ENCODE measurements at places on chromosomes 1 and 21. TPM values are rescaled to one million over a fixed set of nuclear protein-coding genes. Genes with fewer than 3 reads are reported as not detected.

- H3K27me3 ChIP-seq: no peaks in the 10 kb centered on the region
- no peak overlapping the region for H3K4me3 ChIP-seq
- no peak for DNase-seq
- no peaks in the 10 kb centered on the region for H3K36me3 ChIP-seq
- peak overlapping the region; percentile 93 for H3K27ac ChIP-seq
These were observed 74.3 kb downstream of the MPZL1 start for GRCh38 chr1:167795810-167796740.

The LIN28A gene
- not detected for total RNA-seq

DNA sequence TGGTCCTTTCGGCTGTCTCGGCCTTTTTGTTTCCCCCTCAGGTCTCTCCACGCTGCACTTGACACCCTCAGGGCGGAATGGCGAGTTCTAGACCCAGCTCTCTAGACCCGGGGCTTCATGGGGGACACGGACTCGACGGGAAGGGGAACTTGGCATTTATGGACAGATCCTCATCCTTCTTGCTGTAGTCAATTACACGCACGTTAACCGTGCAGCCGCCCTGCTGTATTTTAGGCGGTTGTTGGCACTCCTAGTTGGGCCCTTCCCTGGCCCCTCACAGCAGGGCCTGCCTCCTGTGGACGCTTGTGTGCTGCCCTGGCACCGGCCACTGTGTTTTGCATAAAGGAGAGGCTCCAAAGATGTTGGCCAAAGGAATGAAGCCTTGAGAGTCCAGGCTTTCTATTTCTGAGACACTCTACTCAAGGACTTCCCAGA lies 558 bp upstream of the BTG3 start:
- H3K27ac ChIP-seq: peak overlapping the region; percentile 18
- H3K4me1 ChIP-seq: peaks cover 14% of the 10 kb centered on the region
- H3K36me3 ChIP-seq: peaks cover 4% of the 10 kb centered on the region
- H3K27me3 ChIP-seq: no peaks in the 10 kb centered on the region

DNA sequence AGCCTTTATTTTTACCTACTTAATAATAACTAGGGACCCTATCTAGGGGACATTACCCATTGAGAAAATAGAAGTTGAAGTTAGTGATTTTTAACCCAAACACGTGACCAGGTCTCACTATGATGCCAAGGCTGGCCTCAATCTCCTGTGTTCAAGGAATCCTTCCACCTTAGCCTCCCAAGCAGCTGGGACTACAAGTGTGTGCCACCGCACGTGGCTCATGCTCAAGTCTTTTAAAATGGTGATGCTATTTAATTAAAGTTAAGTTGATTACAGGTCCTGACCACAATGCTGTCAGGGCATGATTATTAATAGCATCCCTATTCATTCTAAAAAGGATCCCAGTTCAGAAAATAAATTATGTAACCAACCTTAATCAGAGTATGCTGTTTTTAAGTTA lies 25.0 kb downstream of the FUBP1 start:
- no peak overlapping the region for H3K27ac ChIP-seq
- H3K36me3 ChIP-seq: peaks cover 96% of the 10 kb centered on the region
- H3K4me1 ChIP-seq: peaks cover 8% of the 10 kb centered on the region
- no peaks in the 10 kb centered on the region for H3K27me3 ChIP-seq
- H3K4me3 ChIP-seq: no peak overlapping the region

DNA sequence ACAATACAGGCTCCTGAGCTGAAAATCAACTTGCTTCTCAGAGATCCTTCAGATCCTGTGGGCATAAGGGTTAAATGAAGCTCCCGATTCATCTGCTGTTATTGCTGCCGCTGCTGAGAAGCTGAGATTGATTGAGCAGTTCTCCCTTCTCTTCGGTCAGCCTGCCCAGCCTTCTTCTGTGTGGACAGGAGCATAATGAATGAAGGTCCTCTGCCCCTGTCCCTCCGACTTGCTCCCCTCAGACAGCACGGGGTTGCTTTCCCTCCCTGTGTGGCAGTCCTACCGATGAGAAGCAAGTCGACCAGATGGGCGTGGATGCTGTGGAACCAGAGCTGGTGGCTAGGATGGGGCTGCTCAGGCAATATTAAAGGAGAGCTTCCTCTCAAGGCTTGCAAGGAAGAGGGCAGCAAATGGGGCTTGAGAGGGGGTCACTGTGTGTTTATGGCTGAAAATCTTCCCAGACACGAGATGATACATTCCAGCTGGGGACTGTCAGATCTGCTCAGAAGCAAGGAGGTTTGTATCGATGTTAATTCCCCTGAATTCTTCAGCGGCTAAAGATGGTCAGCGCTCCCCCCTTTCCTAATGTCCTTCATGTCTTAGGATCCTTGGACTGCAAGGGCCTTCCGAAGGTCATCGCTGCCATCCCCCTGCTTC lies 63.9 kb upstream of the GOLT1A start:
- DNase-seq: no peak
- H3K4me3 ChIP-seq: no peak overlapping the region
- H3K27me3 ChIP-seq: peaks cover 91% of the 10 kb centered on the region

- H3K4me3 ChIP-seq: no peak overlapping the region
- no peaks in the 10 kb centered on the region for H3K36me3 ChIP-seq
These were observed 30.3 kb upstream of the PPP2R5A start for GRCh38 chr1:212254853-212255363.

GRCh38 chr21:21921410-21922232 lies 923.4 kb downstream of the NCAM2 start:
- H3K4me3 ChIP-seq: no peak overlapping the region
- no peaks in the 10 kb centered on the region for H3K27me3 ChIP-seq
- DNase-seq: no peak
- no peaks in the 10 kb centered on the region for H3K36me3 ChIP-seq

DNA sequence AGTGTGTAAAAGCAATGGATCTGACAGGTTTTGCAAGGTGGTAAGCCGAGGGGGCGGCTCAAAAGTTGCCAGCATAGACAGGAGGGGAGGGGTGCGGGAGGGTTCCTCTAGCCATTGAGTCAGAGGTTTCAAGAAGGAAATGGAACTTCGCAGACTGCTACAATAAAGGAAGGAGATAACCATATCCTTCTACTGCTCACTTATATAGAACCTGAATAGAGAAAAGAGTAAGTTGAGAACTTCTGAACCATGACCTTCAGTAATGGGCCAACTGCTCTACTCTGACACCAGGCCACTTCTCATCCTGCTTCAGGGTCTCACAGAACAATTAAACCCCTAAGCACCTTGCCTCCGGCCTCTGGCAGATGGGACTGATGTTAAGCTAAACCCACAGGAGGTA lies 26.3 kb upstream of the BCAR3 start:
- H3K36me3 ChIP-seq: no peaks in the 10 kb centered on the region
- H3K4me3 ChIP-seq: no peak overlapping the region
- no peaks in the 10 kb centered on the region for H3K27me3 ChIP-seq
- H3K27ac ChIP-seq: no peak overlapping the region

DNA sequence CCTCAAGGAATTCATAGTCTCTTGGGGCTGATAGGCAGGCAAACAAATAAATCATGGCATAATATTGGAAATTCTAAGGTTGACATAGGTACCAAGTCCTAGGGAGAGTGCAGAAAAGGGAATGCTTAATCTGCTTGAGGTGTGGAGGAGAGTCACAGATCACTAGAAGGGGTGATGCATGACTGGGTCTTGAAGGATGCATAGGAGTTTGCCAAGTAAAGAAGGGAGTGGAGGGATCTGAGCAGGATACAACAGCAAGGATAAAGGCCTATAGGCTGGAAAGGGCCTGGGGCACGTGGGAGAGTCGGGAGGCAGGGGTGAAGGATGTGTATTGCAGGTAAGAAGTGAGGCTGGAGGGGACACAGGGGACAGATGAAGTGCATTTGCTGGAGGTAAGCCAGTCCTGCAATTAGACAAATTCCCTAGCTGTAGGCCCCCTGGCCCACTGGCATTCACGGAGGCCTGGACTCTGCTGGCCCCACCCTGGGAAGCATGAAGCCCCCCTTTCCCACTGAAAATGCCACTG lies 15.9 kb downstream of the IGSF21 start:
- H3K4me1 ChIP-seq: no peaks in the 10 kb centered on the region
- no peaks in the 10 kb centered on the region for H3K27me3 ChIP-seq
- no peak overlapping the region for H3K4me3 ChIP-seq

DNA sequence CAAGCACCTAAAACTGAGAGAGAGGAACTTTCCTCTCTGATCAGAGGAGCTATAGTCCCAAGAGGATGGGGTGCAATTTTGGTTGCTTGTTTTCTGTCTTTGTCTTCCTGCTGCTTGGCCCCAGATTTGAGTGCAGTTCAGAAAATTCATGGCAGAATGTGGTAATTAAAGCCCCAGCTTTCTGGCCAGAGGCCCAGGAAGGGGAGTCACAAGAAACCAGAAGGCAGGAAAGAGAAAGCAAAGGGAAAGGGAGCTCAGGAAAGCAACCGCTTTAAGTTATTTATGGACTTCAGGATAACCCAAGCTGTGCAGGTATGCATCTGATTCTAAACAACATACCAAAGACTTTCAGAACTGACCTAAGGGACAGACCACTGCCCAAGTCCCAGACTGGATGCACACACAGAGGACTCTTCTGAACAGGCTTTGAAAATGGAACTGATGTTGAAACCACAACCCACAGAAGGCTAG lies 88.8 kb downstream of the ST3GAL3 start:
- H3K36me3 ChIP-seq: peaks cover 7% of the 10 kb centered on the region
- peak; percentile 79 for DNase-seq
- H3K4me1 ChIP-seq: peaks cover 19% of the 10 kb centered on the region
- H3K27me3 ChIP-seq: no peaks in the 10 kb centered on the region

- no peak overlapping the region for H3K27ac ChIP-seq
- no peak overlapping the region for H3K4me3 ChIP-seq
- no peak for DNase-seq
These were observed 8.5 kb downstream of the CFAP410 start for GRCh38 chr21:44330698-44331097.

The MIXL1 gene
- not detected for total RNA-seq

GRCh38 chr1:232192781-232193450 lies 437.0 kb downstream of the SIPA1L2 start:
- H3K4me3 ChIP-seq: no peak overlapping the region
- H3K27me3 ChIP-seq: no peaks in the 10 kb centered on the region
- no peak overlapping the region for H3K27ac ChIP-seq
- H3K4me1 ChIP-seq: no peaks in the 10 kb centered on the region

DNA sequence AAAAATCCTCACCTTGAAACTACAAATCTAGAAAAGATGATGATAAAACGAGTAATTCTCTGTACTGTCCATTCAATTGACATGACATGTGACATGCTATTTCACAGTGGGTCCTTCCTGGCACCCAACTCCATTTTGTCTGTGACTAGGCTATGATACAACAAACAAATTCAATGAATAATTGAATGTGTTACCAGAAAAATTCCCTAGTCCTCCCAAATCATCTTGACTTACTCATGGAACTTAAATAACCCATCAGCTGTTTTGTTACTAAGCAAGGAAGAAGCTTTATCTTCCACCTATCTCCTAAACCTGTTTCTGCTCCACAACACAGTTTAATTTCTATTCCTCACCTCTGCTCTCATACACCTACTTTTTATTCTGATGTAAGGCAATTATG lies 30.4 kb downstream of the B3GALNT2 start:
- peak; percentile 19 for DNase-seq
- H3K27ac ChIP-seq: no peak overlapping the region
- peaks cover 6% of the 10 kb centered on the region for H3K4me1 ChIP-seq
- H3K4me3 ChIP-seq: no peak overlapping the region
- H3K36me3 ChIP-seq: peaks cover 18% of the 10 kb centered on the region
- no peaks in the 10 kb centered on the region for H3K27me3 ChIP-seq

- peaks cover 17% of the 10 kb centered on the region for H3K4me1 ChIP-seq
- no peaks in the 10 kb centered on the region for H3K36me3 ChIP-seq
- DNase-seq: peak; percentile 92
- no peak overlapping the region for H3K27ac ChIP-seq
- no peak overlapping the region for H3K4me3 ChIP-seq
These were observed 95.5 kb downstream of the SSBP3 start for GRCh38 chr1:54310439-54311328.

GRCh38 chr1:4416189-4416588 lies 238.2 kb upstream of the AJAP1 start:
- H3K36me3 ChIP-seq: no peaks in the 10 kb centered on the region
- no peak overlapping the region for H3K27ac ChIP-seq
- no peak for DNase-seq
- no peak overlapping the region for H3K4me3 ChIP-seq
- H3K27me3 ChIP-seq: no peaks in the 10 kb centered on the region

The KRTAP13-2 gene
- total RNA-seq: not detected

DNA sequence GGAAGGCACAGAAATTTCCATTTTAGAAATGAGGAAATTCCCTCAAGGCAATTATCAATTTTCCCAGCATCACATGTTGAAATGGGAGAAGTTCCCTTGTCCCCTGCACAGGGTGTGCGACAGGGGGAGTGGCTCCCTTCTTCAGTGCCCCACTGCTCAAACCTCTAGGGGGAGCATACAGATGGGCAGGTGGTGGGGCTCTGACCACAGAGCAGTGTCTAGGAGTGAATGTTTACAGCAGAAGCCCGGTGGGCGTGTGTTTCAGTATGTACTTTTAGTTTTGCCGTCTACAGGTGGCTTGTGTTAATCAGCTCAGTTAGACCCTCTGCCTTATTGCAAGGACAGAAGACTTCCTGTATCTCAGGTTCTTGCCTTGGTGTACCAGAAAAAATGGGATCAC lies 493.7 kb upstream of the PLXNA2 start:
- H3K4me3 ChIP-seq: no peak overlapping the region
- no peaks in the 10 kb centered on the region for H3K4me1 ChIP-seq
- no peaks in the 10 kb centered on the region for H3K27me3 ChIP-seq
- H3K36me3 ChIP-seq: no peaks in the 10 kb centered on the region

The SMAP2 gene
- total RNA-seq: 20.3 TPM

The TTC39A gene
- 0.88 TPM for total RNA-seq

DNA sequence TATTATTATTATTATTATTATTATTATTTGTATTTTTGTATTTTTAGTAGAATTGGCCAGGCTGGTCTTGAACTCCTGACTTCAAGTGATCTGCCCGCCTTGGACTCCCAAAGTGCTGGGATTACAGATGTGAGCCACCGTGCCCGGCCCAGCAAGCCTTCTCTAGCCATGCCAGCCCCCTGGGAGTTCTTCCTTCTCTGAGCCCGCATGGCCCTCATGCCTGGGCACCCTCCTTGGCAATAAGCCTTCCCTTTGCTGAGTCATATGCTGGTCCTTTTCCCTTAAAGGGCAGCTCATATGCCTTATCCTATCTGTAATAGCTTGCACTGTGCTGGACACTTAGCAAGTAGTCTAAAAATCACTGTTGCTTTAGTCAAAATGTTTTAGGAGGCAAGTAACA lies 8.5 kb upstream of the NBL1 start:
- peak; percentile 96 for DNase-seq
- no peaks in the 10 kb centered on the region for H3K27me3 ChIP-seq
- H3K4me1 ChIP-seq: no peaks in the 10 kb centered on the region
- no peaks in the 10 kb centered on the region for H3K36me3 ChIP-seq
- H3K4me3 ChIP-seq: no peak overlapping the region

The KIFAP3 gene
- total RNA-seq: 44.9 TPM

- no peaks in the 10 kb centered on the region for H3K4me1 ChIP-seq
- DNase-seq: no peak
- no peak overlapping the region for H3K4me3 ChIP-seq
- H3K27me3 ChIP-seq: peaks cover 10% of the 10 kb centered on the region
These were observed 45.6 kb upstream of the RAB4A start for GRCh38 chr1:229225331-229225782.
